ENCODE measurements at places on chromosomes 1 and 21.

- no peak for DNase-seq
Observed at GRCh38 chr1:177249231-177249630, 78.5 kb downstream of the BRINP2 start.

- DNase-seq = no peak
Observed at GRCh38 chr1:32924881-32925344, 23.7 kb upstream of the TMEM54 start.

GRCh38 chr1:109120356-109120755 is 6.4 kb downstream of the ELAPOR1 start:
- DNase-seq = no peak

DNA sequence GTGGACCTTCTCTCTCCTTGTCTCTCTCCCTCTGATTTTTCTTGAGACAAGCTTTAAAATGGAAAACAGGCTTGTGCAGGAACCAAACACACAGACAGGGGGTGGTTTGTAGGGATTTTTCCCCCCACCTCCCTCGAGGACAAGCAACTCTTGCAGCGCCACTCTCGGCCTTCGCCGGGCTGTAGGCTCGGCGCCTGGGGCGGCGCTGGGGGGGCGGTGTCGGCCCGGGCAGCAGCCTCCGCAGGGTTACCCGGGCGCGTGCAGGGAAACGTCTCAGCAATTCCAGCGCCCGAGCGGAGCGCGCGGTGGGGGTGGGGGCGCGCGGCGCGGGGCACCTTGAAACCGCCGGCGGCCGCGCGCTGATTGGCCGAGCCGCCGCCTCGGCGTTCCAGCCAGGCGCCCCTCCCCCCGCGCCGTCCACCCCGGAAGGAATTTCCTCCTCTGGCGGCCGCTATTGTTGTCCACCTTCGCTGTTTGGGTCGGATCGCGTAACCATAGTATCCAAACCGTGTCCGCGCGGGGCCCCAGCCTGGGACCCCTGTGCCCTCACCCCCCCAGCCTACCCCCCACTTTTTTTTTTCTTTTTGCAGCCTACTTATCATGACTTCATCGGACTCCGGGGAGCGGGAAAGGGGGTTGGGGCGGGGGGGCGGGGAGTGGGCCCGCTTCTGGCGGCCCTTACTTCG is 59.8 kb upstream of the ACOT11 start:
- DNase-seq = peak; percentile 95

DNA sequence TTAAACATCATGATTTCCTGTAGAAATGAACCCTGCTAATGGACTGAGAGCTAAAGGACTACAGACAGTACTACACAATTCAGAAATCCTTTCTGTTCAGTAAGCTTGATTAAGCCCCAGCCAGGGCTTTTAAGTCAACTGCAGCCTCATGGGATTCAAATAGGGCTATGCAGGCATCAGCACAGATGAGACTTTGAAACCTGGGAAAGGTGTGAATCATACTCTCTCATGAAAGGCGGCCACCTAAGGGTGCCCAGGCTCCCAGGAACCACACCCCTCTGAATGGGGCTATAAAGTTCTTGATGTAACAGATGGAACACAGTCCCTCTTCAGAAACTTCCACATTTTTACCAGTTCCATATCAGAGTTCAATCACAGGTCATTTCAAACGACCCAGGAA is 7.6 kb downstream of the SIPA1L2 start:
- DNase-seq = no peak

DNA sequence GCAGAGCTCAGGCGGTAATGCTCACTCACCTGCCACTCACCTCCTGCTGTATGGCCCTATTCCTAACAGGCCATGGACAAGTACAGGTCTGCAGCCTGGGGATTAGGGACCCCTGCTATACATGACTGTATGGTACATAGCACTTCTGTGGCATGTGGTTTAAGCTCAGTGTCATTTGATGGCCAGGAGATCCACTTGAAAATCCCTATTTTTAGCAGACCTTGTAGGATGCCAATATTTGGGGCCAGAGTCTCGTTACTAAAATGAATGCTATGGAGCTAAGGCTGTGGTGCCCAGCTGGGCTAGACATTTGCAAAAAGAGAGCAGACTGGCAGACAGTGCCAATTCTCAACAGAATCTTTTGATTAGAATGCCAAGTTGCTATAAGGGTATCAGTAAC is 1.7 kb upstream of the ANGPTL7 start:
- no peak for DNase-seq

- no peak for DNase-seq
Observed at GRCh38 chr21:36349315-36349714, 29.3 kb downstream of the MORC3 start.

GRCh38 chr1:244862354-244862698 is 2.0 kb downstream of the HNRNPU start:
- no peak for DNase-seq

- DNase-seq = peak; percentile 79
Observed at GRCh38 chr1:94713472-94714141, 106.5 kb upstream of the SLC44A3 start.

DNA sequence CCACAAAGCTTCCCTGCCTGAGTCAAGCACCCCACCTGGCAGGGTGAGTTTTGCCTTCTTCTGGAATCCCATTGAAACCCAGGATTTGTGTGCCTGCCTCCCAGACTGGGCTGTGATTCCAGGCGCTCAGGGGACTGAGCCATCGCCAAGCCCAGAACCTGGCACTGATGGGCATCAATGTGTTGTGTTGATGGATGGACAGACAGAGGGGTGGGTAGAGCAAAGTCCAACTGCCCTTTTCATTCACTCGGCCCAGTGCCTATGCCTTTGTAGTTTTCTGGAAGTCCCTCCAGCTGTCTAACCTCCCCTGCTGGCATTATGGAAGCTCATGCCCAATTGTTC is 66.0 kb upstream of the LAPTM5 start:
- DNase-seq = no peak

- DNase-seq = no peak
Observed at GRCh38 chr1:46188295-46189030, 9.8 kb downstream of the POMGNT1 start.

- no peak for DNase-seq
Observed at GRCh38 chr1:92927870-92928269, 33.4 kb downstream of the DIPK1A start.

GRCh38 chr1:37926038-37926924 is 20.6 kb downstream of the INPP5B start:
- DNase-seq = no peak

- no peak for DNase-seq
Observed at GRCh38 chr1:239428120-239428710, 41.8 kb downstream of the CHRM3 start.

DNA sequence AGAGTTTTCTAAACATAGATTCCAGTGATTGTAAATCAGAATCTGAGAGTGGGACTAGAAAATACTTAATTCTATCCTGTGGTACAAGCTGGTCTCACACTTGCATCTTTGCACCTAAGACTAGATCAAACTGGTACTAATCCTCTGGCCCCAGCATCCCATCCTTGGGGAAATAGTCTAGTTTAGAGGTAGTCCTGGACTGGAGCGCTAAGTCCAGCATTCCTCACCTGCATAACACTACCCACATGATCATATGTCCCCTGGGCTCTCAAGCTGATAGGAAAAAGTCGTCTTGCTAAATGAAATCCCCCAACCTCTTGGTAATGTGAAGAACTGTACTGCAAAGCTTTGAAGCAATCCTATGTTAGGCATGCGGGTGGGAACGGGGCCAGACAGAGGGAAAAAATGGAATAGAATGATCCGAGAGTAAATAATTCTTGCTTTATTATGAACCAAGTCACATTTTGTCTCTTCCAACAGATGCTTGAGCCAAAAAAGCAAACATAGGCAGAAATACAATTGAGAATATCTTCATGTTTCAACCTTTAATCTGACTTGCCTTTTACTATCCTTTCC is 4.8 kb downstream of the COX20 start:
- no peak for DNase-seq

GRCh38 chr21:31111093-31111492 is 72.8 kb upstream of the KRTAP19-8 start:
- no peak for DNase-seq

GRCh38 chr1:116698244-116698595 is 30.7 kb upstream of the IGSF3 start:
- DNase-seq = no peak

DNA sequence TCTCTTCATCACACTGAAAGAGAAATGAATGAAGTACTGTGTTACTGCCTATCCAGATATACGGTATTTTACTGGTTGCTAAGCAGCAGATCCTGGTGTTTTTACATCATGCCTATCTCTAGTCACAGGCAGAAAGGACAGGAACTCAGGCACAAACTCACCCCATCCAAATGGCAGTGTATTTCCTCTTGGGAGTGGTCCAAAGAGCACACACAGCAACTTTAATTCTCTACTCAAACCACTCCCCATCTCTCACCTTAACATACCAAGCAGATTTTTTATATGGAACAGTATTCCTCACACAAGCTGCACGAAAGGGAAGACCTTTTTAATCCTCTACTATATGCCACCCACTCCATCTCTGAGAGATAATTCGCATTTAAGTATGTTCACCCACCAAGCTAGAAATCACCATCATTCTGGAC is 27.3 kb downstream of the EIF4G3 start:
- DNase-seq = no peak

DNA sequence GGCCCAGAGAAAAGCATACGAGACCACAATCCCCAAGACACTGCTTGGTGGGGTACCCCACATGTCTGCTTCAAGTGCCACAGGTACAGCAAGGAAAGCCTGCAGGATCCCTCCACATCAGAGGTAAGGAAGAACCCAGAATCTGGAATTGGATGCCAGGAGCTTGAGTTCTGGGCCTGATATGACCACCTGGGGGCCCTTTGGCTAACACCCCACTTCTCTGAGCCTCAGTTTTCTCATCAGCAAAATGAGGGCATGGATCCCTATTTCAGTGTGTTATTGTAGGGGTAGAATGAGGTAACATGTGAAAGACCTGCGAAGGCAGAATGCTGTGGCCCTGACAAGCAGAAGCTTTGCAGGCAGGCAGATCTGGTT is 24.5 kb downstream of the NAV1 start:
- DNase-seq = no peak

DNA sequence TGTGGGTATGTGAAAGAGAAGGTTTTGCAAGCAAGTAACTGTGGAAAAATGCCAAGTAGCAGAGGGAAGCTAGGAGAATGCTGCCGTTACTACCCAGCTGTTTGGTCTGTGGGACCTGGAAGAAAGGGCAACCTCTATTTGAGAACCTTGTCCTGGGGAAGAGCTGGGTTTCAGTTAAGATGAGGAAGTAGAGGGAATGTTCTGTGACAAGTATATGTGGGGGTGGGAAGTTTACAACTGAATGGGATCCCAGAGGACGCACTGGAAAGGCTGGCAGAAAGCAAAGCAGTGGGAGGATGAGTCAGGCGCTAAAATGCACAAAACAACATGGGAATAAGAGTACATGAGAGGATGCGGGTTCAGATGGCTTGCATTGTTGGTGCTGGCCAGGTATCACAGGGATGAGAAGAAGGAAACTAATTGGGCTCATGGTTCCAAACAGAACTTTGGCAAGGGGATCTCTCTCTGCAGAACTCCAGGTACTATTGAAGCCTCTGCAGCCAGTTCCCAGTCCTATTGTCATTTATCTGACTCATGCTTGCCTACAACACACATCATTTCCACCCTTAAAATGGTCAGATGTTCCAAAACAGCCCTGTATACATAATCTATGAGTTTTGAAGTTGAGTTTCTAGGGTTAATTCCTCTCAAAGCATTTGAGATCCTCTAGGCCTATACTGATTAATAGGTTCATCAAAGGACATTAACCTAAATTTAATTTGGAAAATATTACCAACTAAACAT is 88.5 kb upstream of the VAV3 start:
- DNase-seq = no peak

DNA sequence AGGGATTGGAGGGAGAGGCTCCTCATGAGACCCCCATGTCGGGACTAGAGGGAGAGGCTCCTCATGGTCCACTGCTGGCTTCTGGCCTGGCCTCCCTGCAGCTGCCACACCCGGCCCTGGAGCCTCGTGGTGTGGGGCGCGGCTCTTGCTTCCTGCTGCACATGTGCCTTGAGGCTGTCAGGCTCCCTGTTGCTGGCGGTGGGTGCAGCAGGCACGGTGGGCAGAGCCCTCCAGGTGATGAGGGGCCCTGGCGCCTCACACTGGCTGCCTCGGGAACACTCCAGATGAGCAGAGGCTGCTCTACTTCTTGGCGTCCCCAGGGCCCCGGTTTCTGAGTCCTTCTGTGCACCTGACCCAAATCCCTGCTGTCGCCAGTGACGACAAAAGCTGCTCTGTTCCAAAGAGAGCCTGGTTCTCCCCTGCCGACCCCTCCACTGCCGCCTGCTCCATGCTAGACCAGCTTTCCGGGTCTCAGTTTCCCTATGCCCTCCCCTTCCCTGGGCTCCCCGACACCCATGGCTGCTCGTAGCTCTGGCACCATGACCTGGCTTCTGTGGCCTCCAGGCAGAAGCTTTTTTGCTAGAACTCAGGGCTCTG is 9.7 kb upstream of the ATAD3B start:
- no peak for DNase-seq

DNA sequence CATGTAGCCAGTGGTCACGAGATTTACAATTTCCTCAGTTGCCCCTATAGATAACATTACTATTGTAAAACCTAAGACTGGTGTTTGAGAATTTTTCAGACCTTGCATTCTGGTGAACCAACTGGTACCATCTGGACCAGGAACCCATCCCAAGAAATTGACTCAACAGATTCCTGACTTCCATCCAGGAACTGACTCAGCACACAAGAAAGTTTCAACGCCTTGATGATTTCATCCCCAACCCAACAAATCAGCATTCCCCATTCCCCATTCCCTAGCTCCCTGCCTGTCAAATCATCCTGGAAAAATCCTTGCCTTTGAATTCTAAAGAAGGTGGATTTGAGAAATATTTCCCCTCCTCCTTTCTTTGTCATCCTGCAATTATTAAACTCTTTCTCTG is 529.8 kb upstream of the PRMT6 start:
- DNase-seq = no peak

DNA sequence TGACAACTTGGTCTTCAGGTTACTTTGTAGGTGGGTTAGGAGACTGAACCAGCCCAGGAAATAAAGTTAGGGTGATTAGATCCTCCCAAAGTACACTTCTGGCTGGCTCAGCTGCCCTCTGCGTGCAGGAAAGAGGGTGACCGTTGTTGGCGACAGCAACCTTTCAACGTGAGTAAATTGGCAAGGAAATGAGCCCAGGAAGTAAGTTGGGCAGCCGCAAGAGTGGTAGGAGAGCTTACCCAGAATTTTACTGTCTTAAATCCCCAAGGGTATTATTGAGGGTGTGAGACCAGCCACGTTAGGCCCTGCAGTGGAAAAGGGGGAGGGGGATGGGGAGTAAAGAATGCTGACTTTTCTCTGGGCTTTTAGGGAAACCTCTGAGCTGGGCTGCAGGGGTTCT is 1.6 kb downstream of the TENT5C start:
- no peak for DNase-seq

DNA sequence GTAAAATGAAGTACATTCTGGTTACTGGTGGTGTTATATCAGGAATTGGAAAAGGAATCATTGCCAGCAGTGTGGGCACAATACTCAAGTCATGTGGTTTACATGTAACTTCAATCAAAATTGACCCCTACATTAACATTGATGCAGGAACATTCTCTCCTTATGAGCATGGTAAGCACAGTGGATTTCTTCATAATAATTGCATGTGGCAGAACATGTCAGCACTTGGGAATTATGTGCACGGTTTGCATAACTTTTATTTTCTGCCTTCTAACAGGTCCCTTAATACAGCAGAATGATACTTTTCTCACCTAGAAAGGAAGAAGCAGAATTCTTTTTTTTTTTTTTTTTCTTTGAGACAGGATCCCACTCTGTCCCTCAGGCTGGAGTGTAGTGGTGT is 3.8 kb downstream of the CTPS1 start:
- no peak for DNase-seq

GRCh38 chr1:206831650-206832049 is 33.8 kb upstream of the IL20 start:
- no peak for DNase-seq

- no peak for DNase-seq
Observed at GRCh38 chr21:42218836-42219605, at the start of gene ABCG1. Gene ABCG1 (plus strand): TSS chr21:42219140. CDS start chr21:42219263, 123 bp downstream.

All from ureter (tissue), 1 donor.